ENCODE measurements at places on chromosomes 5 and 9.

DNA sequence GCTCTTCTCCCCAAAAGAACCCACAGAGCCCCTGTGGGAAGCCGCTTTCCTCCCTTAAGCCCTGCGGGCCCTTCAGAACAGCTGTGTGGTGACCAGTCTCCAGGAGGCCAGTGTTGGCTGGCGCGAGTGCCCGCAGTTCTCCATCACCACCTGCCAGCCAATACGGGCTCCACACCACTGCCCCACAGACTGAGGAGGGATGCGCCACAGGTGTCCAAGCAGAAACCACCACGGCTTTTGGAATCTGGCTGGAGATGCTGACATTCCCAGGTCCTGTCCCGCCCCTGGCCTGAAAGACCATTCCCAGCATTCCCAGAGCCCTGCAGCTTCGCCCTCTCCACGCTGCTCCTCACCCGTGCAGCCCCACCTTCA, 12.8 kb downstream of the CCNI2 start:
- no peak for DNase-seq

DNA sequence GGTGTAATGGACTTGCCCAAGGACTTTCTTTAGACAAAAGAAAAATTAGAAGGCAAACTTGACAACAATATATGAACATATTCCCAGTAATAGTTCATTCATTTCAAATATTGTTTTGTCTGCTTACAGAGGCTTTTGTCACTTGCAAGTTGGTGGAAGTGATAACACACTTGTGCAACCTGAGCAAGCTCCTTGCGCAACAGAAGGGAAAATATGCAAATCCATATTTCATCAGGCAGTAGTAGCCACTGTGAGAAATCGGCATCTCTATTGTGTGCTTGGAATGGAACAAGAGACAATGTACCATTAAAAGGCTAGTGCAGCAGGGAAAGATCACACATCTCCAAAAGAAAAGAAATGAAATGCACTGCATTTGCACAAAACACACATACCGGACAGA, 125.3 kb upstream of the RASEF start:
- no peak for DNase-seq

- no peak for DNase-seq
These were observed 101.2 kb downstream of the TRIM36 start for GRCh38 chr5:115068239-115069086.

DNA sequence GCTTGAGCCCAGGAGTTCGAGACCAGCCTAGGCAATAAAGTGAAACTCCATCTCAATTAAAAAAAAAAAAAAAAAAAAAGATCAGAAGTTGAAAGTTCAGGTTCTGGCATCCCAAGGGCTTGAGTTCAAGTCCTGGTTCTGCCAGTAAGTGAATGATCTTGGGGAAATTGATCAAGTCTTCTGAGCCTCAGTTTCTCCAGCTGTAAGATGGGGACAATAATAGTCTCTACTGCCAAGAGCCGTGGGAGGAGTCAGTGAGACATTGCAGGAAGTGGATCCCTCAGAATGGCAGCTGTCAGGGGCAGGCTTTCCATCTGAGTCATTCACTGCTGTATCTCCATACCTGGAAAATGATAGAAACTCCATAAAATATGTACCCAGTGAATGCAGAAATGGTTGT, 37.8 kb upstream of the FUBP3 start:
- no peak for DNase-seq

DNA sequence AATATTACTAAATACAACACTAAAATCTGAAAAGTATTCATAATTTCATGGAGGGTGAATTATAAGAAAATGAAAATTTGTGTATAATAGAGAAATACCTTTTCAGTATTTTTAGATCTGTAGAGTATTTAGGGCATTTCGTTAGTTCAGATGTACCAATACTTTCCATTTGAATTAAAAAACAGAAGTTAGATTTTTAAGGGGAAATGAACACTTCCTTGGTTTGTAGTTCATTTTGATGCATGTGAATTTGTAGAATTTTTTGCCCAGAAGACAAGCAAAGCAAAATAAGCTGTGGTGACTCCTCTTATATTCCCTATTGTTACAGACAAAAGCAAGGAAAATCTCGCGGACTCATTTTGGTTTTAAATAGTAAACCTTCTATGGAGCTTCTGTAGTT, 209.0 kb upstream of the RPS23 start:
- no peak for DNase-seq

- DNase-seq = no peak
These were observed 71.5 kb downstream of the FCHO2 start for GRCh38 chr5:73027361-73027760.

DNA sequence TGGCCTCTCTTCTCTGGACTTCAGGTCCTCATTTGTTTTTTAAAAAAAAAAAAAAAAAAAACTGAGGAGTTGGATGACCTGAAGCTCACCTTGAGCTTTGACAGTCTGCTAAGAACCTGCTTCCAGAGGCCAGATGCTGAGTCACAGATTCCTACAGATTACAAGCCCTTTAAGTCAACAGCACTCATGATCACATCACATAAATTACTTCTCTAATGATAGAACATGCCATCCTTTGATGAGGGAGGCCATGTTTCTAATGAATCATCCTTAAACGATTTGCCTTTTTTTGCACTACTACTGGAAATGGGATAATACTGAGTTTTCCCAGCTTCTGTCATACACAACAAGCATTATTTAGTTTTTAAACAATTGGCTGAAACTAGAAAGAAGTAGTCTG, 34.2 kb upstream of the MYOT start:
- no peak for DNase-seq

DNA sequence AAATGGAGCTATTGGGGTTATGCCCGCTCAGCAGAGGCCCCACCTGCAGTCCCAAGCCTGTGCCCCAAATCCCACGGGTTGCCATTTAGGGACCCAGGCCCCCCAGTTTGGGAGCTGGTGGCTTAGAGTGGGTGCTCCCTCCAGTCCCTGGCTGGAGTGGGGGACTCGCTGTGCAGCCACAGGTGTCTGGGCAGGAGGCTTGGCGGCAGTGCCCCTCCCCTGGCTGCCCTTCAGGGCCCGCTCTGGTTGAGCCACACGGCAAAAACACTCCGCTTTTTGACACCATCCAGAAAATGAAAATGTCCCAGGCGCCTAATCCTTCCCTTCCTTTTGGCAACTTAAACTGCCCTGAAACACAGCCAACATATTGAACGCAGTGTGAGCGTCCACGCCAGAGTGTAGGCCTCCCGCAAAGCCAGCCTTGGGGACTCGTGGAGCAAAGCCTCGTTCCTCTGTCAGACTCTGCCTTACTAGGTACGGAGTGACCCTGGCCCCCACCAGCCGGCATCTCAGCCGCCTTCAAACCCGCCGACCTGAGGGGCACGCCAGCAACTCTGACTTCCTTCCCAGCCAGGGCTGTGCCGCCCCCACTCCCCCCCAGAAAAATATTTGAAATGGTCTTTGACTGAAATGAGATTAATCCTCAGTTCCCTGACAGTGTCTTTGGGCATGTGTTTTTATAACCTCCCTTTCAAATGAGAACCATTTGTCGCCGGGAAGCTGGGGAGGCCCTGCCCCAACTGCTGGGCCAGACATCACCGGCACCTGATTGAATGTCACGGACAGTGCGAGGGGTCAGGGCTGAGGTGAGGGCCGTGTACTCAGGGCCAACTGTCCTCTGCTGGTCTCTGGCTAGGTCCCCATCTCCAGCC, 98.5 kb upstream of the LMX1B start:
- no peak for DNase-seq

- no peak for DNase-seq
These were observed 86.3 kb upstream of the SLC12A2 start for GRCh38 chr5:127997201-127997704.

GRCh38 chr9:32248189-32248712, 136.2 kb upstream of the ACO1 start:
- DNase-seq = no peak

GRCh38 chr9:114855488-114855887, 49.6 kb upstream of the TNFSF15 start:
- DNase-seq = no peak

- DNase-seq = no peak
These were observed 320.0 kb upstream of the ARRDC3 start for GRCh38 chr5:91703128-91703527.

- DNase-seq = no peak
These were observed 666.4 kb upstream of the CTNND2 start for GRCh38 chr5:12570688-12571087.

DNA sequence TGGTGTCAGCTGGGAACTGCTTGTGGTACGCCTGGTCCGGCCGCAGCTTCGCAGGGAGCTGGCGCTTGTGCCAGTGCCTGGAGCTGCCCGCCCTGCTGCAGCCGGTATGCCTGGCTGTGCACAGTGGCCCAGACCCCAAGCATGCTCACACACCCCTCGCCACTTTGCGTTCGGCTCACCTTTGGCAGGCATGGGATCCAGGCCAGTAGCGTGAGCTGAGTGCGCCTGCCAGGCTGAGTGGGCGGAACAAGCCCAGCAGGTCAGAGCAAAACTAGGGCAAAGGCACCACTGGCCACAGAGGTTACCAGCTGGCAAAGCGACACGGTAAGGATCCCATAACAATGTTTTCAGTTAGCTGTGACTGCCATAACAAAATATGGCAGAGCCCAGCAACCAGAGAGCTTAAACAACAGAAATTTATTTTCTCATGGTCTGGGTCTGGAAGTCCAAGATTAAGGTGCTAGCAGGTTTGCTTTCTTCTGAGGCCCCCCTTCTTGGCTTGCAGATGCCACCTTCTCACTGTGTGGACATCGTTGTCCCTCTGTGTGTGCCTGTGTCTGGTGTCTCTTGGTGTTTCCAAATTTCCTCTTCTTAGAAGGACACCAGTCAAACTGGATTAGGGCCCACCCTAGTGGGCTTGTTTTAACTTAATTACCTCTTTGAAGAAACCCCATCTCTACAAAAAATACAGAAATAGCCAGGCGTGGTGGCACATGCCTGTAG, 61.6 kb downstream of the PSAT1 start:
- DNase-seq = no peak

All from smooth muscle cell of the brain vasculature (primary cell).